ENCODE measurements at places on chromosomes 3 and 15. TPM values are rescaled to one million over a fixed set of nuclear protein-coding genes. Genes with fewer than 3 reads are reported as not detected.

- DNase-seq: no peak
These were observed 17.6 kb upstream of the PIGZ start for GRCh38 chr3:196985954-196986885.

- no peak for DNase-seq
These were observed 3.3 kb downstream of the CYP19A1 start for GRCh38 chr15:51335087-51335486.

GRCh38 chr3:122146466-122146865 is 37.0 kb upstream of the CASR start:
- DNase-seq: no peak

The CISH gene
- polyA plus RNA-seq: 6.5 TPM

The CFAP100 gene
- polyA plus RNA-seq: not detected

DNA sequence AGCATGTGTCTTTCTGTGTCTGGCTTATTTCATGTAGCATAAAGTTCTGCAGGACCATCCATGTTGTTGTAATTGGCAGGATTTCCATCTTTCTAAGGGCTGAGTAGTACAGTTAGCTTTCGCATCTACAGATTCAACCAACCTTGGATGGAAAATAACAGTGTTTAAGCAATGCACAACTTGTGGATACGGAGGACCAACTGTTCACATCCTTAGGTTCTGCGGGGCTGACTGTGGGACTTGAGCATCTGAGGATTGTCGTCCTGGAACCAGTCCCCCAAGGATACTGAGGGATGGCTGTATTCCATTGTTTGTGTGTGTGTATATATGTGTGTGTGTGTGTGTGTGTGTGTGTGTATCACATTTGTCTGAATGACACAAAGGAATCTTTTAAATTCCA is 27.7 kb downstream of the ABHD17C start:
- no peak for DNase-seq

DNA sequence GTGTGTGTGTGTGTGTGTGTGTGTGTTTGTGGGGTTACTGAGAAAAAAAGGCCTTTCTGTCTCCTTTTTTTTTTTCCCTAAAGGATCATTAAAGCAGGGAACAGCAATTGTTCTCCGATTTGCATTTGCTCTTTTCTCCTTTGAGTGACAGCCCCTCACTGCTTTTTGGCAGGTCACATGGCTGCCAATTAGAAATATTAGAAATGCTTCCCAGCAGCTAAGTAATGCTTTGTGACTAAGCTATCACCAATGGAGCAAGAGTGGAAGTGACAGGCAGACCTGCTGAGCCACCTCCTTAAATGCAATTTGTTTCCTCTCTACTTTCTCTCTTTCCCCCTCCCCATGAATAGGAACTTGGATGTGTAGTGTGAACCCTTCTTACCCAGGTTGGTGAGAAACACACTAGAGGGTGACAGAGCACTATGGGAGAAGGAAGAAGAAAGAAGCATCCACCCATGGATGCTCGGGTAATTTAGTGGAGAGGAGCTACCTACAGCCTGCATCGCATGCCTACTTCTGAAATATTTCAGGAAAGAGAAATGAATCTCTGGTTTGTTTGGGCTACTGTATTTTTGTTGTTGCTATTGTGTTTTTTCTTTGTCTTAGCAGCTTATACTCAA is 165.2 kb upstream of the PDZRN3 start:
- no peak for DNase-seq

DNA sequence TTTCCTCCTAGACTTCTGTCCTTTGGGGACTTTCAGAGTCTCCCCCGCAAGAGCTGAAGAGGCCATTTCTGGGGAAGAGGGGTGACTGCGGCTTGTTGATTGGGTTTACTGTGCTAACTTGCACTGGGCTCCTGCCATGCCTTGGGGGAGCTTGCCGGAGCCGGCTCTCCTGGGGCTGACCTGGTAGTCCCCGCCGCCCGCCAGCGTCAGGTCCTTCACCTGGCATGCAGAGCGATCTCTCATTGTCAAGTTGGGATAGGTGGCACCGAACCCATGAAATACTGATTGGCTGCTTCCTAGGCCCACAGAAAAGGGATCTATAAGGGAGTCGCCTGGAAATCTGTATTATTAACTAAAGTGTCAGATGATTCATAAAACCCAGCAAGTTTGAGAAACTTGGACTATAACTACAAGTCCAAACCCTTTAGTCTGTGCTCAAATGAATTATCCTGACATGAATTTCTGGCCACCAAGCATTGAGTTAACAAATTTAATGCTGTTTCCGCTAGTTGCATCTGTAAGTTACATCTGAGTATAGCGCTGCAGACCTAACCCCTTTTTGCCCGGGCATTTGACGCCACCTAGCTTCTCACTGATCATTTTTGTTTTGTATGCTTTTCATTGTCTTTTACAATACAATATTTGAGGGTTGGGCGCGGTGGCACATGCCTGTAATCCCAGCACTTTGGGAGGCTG is 607 bp upstream of the IMP3 start:
- DNase-seq: no peak

The MME gene
- 0.80 TPM for polyA plus RNA-seq

GRCh38 chr15:74542166-74543042 is 1.4 kb downstream of the ARID3B start:
- DNase-seq: no peak

GRCh38 chr15:84603630-84604379 is 3.0 kb downstream of the ZSCAN2 start:
- DNase-seq: no peak

DNA sequence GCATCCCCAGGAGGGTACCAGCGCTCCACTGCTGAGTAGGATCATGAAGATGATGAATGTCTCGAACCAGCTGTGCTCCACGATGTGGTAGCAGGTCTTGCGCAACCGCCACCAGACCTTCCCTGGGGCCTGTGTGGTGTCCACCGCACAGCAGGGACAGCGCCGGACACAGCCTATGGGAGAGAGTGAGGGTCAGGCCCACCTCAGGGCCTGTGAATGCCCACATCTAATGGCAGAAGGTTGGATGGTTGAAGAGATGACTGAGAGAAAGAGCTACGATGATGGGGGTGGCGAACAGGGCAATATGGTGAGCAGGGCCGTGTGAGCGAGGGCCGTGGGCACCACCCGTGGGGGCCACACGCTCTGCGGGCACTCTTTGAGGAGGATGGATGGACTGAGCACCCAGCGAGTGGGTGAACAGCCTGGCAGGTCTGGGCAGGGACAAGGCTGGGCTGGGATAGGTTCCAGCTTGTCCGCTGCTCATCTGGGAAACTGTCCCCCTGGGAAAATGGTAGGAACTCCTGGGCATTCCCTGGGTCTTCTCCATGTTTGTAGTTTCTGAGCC is 74.1 kb downstream of the SCN5A start:
- no peak for DNase-seq

The RPLP1 gene
- polyA plus RNA-seq: 175 TPM

The FANCD2OS gene
- polyA plus RNA-seq: not detected
